ENCODE measurements at places on chromosomes 2 and 18. TPM values are rescaled to one million over a fixed set of nuclear protein-coding genes. Genes with fewer than 3 reads are reported as not detected.

DNA sequence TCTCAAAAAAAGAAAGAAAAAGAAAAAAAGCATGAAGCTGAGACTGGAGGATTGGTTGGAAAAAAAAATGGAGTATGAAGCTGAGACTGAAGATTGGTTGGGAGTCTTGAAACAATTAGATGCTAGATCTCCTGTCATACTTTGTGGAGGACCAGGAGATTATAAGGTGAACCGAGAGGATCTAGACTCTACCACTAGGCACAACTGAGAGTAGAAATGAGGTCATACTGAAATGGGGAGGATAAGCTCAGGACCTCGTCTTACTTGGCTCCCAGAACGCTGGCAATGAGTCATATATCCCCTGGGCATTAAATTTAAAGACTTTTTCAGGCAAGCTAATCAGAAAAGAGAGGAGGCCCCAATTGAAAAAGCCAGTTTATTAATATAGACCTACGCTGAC, 3.3 kb upstream of the ORC2 start:
- DNase-seq: no peak

- DNase-seq: no peak
These were observed 51.4 kb upstream of the MRPL33 start for GRCh38 chr2:27720004-27720551.

- DNase-seq: no peak
These were observed 109.8 kb upstream of the CHRNA1 start for GRCh38 chr2:174874085-174874484.

DNA sequence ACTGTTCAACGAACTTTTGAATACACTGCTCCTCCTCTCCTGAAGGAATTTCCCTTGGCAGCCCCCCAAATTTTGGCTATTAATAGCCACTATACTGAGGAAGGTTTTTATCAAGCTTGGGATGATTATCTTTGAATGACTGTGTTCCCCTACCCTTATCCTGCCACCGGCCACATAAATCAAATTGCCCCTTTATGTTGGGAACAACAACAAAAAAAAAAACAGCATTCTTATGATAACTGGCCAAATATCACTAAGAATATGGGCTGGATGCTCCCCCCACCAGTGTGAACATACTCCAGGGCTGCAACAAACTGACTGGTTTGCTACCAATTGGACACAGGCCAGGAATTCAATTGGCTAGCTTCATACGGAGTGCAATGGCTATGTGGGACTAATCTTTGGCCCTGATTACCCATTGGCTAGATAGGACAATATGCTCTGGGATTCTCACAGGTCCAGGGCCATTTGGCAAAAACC, 20.6 kb downstream of the DUSP11 start:
- peak; percentile 10 for DNase-seq

GRCh38 chr2:235050980-235051351, 99.1 kb downstream of the SH3BP4 start:
- DNase-seq: peak; percentile 80

- DNase-seq: no peak
These were observed 8.5 kb upstream of the ANKRD62 start for GRCh38 chr18:12085136-12085535.

- DNase-seq: no peak
These were observed 94.1 kb upstream of the ST8SIA3 start for GRCh38 chr18:57258131-57258777.

- no peak for DNase-seq
These were observed 31.4 kb upstream of the CHN1 start for GRCh38 chr2:175036582-175037018.

- DNase-seq: no peak
These were observed 142.7 kb upstream of the SLC39A10 start for GRCh38 chr2:195514365-195514764.

GRCh38 chr2:115678129-115678528, 1235.7 kb downstream of the DPP10 start:
- DNase-seq: no peak

DNA sequence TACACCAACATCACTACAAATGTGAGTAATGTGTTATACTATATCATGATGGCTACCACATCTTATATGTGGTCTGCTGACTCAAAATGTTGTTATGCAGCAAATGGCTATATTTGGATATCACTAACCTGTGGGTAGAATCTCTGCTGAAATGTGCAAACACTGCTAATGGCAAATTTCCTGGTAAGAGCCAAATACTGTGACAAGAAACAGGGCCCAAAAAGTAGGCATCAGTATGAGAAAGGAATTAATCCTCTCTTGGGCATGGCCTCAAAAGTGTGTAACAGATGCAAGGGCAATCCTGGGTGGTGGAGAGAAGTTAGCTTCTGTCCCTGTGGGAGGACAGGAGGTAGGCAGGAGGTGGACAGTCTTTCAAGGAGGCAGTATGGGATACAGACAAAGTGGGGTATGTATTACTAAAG, 13.3 kb downstream of the ATF2 start:
- DNase-seq: no peak

DNA sequence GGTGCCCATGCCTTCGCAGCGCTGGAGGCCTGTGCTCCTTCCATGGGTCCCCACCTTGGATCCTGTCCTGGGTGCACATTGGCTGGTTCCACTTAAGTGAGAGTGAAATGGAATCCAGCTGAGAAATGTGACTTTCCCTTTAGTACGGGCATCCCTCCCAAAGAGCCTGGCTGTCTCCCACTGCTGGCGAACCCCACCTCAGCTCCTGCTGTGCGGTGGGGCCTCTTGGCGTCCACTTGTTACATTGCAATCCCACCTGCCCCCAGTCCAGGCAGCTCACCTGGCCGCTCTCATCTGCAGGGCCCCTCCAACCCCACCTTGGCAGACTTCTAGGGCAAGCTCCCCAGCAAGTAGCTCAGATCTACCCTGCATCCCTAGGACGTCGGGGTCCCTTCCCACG, 35.5 kb upstream of the GNAL start:
- no peak for DNase-seq

DNA sequence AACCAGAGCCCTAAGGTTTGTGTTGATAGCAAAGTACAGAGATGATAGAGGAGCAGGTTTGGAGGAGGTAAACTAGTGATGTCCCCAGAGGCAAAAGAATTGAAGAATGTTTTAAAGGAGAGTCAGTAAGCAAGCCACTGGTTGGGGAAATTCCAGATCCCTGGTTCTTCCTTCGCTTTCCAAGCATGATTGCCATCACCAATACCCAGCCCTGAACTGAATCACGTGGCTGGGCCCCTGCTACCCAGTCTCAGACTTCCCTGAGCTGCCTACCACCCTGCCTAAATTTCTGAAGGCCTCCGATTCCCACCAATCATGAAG, 310.8 kb upstream of the STON1 start:
- DNase-seq: no peak

DNA sequence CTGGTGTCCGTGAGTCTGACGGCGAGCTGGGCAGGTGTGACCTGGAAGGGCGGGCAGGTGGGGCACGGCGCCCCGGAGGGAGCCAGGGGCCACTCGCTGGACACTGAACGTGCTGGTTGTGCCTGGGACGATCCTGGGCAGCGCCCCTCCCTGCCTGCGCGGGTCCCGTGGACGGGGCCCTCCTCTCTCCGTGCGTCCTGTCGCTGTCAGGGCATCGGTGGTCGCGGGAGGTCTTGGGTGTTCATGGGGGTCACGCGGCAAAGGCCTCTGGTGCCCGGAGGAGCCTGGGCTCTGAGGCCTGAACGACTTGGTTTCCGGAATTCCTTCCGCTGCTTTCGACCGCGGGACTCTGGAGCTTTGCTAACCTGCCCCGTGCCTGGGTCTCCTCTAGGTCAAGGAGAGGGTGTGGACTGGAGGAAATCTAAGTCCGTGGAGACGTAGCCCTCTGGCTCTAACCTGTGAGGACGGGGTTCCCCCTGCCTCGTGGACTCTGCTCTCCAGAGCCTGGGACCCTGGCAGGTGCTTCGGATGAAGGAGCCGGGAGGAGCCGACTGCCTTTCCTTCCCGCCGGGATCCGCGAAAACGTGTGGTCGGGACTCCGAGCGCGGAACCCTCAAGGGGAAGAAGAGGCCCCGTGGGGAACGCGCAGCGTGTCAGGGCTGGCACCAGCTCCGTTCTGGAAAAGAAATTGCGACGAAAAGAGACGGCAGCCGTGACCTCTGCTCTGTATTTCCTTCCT, 14.7 kb downstream of the SOX11 start:
- no peak for DNase-seq

DNA sequence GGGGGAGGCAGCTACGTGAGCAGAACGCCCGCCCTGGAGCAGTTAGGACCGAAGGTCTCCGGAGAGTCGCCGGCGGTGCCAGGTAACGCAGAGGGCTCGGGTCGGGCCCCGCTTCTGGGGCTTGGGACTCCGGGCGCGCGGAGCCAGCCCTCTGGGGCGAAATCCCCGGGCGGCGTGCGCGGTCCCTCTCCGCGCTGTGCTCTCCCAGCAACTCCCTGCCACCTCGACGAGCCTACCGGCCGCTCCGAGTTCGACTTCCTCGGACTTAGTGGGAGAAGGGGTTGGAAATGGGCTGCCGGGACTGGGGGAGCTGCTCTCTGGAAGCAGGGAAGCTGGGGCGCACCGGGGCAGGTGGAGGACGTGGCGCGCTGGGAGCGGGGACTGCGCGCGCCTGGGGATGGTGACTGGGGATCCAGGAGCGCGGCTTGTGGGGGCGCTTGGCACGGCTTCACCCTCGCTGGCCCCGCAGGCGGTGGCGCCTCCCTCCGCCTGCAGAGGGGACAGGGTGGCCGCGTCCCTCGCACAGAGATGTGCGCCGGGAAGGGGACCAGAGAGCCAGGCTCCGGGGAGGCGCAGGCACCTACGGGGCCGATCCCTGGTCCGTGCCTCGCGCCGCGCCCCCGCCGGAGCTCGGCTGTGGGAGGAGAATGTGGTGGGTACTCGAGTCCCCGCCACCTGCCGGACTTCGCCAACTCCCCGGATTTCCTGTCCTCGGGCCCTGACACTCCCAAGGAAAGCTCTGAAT, 688 bp downstream of the CDH20 start:
- DNase-seq: no peak

GRCh38 chr18:74679006-74679678, 81.5 kb downstream of the ZNF407 start:
- DNase-seq: no peak

- no peak for DNase-seq
These were observed 103.5 kb upstream of the MAP3K20 start for GRCh38 chr2:172972005-172972619.

DNA sequence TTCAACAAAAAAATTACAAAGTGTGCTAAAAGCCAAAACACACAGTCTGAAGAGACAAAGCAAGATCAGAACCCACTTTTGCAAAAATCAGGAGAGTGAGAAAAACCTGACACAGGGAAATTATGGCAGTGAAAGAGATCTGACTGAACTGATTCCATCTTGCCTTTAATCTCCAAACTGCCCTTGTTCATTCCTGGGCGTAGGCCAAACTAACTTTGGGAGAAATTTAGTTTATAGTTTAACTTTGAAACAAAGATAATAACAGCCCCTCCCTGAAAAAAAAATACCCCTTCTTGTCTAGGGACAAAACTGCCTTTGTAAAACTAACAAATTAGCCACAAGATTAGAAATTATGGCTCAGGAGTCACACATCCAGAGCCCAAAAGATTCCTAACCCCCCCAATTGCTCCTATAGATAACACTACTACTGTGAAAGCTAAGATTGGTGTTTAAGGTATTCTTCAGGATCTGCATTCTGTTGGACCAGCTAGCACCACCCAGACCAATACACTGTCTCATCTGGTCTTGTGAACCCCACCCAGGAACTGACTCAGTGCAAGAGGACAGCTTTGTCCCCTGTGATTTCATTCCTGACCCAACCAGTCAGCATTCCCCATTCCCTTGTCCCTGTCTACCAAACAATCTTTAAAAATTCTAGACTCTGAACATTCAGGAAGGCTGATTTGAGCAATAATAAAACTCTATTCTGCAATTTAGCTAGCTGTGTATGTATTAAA, 226.1 kb upstream of the SH3BP4 start:
- no peak for DNase-seq

The BOK gene
- 48.2 TPM for polyA plus RNA-seq

The CHRNG gene
- 0.35 TPM for polyA plus RNA-seq

The LRP1B gene
- polyA plus RNA-seq: 22.1 TPM

The RGPD5 gene
- 17.1 TPM for polyA plus RNA-seq

The ABCG5 gene
- 0.44 TPM for polyA plus RNA-seq

The PASK gene
- polyA plus RNA-seq: 25.3 TPM

The GPR39 gene
- 1.4 TPM for polyA plus RNA-seq

The TCF23 gene
- not detected for polyA plus RNA-seq

The RHOB gene
- 193 TPM for polyA plus RNA-seq

The ACMSD gene
- 1.1 TPM for polyA plus RNA-seq

The FTCDNL1 gene
- 2.9 TPM for polyA plus RNA-seq
